ENCODE measurements at places on chromosomes 11 and 22.

- peak; percentile 52 for DNase-seq
Measured at GRCh38 chr11:6298605-6299004, 21.7 kb downstream of the CAVIN3 start.

DNA sequence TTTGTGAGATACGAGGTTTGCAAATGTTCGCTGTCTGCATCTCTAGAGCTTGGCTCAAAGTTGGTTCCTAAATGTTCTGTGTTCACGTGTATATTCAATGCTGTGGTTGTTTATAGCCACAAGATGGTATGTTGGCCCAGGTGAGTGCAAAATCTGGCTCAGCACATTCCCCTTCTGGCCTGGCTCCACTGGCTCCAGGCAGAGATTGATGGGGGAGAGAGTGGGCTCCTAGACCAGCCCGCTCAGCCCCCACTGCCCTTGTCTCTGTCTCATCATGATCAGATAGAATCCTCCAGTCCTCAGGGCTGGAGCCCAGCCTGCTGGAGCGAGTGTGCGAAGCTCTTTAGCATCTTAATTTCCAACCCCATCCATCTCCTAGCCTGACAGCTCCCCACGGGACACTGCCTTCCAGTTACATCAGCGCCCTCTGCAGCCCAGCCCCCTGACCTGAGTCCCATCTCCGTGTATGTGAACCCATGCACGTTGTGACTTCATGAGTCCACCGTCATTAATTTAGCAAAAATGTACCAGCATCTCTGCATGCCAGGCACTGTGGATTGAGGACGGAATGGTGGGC lies 2.0 kb downstream of the P2RX3 start:
- no peak for DNase-seq

GRCh38 chr11:125202362-125202880 lies 37.9 kb downstream of the PKNOX2 start:
- no peak for DNase-seq

DNA sequence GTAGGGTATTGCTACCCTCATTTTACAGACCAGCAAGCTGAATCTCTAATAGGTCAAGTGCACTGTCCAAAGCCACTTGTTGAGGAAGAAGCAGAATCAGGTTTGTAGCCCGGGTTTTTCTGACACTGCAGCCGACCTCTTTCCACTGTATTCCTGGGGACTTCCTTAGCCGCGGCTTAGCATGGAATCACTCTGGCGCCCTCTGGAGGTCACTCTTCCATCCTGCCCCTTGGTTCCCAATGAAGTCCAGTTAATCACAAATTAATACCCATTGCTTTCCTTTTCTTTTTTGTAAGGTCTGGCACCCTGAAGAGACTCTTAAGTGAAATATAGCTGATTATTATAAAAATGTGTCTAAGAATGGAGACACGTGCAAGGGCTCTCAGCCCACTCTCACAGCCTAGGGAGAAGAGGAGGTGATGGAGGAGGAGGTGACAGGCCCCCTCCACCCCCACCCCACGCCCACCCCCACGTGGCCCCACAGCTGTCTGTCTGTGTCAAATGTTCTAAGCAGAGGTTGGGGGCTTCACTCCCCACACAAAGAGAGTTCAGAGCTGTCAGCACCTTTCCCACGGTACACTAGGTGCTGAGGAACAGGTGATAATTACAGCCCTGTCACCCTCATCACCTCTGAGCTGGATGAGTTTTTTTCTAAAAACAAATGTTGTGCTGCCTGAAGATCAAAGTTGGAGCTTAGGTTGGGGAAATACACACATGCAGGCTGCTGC lies 57.7 kb upstream of the DRD2 start:
- DNase-seq: peak; percentile 44

DNA sequence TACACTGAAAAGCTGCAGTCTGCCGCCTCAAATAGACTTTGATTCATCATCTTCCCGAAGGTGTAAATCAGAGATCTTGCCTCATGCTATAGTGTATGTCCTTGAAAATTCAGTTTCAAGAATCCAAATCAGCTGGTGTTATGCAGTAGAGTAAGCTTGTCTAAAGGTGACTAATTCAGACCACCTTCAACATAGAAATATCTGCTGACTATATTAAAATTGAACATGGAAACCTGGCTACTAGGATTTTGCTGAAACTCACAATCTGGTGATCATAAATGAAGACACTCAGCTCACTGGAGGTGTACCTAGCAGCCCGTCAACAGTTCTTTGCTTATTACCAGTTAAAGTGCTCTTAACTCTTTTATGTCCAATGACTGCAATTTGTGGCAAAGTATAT lies 266.6 kb downstream of the CADM1 start:
- DNase-seq: no peak

DNA sequence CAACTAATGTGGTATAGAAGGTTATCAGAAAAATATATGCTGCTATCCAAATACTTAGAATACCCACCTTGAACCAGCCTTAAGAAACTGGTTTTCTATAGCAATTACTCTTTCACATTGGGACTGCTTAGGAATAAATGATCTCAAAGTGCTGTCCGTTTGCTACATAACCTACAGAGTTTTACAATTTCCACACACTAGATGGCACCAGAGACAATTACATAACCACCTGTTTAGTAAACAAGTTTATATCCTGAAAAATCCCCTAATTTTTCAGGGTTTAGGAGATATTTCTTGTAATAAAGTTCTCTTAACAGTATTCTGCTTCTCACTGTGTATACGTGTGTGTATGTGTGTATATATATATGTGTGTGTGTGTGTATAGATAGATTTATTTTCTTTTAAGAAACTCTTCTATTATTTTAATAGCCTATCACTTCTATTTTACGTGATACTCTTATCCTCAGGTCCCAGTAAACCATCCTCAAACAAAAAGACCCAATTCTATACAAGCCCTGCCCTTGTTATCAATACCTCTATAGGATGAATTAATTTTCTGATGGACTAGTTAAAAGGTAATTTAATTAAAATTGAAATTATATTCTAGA lies 6.7 kb upstream of the OR5I1 start:
- DNase-seq: peak; percentile 57

GRCh38 chr22:36405671-36406538 lies 18.1 kb upstream of the MYH9 start:
- peak; percentile 85 for DNase-seq

DNA sequence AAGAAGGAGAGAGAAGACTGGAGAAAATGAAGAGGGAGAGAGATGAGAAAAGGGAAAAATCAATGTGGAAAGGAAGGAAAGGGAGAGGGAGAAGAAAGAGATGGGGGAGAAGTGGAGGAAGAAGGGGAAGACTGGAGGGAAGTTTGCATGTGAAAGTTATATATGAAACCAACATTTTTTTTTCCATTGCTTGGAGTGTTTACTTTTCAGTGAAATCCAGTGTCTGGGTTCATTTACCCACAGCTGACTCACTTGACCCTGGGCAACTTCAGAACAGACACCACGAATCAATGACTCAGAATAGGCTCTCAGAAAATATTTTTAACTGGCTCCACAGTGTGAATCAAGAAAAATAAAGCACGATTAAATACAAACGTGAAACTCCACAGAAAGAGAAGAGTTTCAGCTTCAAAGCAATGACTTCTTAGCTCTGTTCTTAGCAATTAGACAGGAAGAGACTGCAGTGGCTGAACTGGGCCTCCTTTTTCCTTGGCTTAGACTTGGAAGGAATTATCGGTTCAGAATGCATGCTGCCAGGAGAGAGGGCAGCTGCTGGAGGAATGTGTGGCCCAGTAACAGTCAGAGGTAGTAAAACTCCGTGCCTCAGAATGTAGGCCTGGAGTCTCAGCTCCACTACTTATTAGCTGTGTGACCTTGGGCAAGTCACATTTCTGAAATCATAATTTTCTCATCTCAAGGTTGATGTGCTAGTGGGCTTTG lies 237.5 kb downstream of the MIAT start:
- DNase-seq: no peak

DNA sequence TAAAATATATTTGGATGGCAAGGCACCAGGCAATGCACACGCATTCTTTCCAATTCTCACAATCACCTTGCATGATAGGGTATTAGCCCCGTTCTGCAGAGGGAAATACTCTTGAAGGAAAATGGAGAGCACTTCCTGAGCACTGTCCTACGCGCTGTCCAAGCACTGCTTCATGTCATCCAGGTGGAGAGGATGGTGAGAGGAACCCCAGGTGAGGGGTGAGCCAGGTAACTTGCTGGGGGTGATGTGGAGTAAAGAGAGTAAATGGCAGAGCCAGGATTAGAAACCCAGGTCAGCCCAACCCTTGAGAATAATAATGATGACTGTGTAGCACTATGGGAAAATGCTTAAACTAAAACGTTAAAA lies 711 bp upstream of the PACSIN2 start:
- DNase-seq: no peak

- peak; percentile 75 for DNase-seq
Measured at GRCh38 chr22:31676700-31677099, 14.7 kb upstream of the PISD start.

DNA sequence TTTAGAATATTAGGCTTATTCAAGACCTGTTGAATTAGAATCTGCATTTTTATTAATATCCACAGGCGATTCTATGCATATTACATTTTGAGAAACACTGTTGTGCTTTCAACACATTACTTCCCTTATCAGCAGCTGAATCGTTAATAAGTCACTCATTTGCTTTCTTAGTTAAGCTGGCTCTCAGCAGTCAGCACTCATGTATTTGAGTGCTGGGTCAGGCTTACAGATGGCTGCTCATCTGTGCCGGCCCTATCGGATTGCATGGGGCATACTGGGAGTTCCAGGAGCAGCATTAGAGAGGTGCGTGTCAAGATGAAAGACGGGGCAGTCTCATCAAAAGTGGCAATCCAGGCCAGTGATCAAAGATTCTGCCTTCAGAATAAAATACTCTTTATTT lies 10.8 kb upstream of the OR51L1 start:
- DNase-seq: no peak

- DNase-seq: no peak
Measured at GRCh38 chr11:19525276-19525675, 187.4 kb upstream of the NAV2 start.

- DNase-seq: no peak
Measured at GRCh38 chr11:1055990-1056771, 18.5 kb upstream of the MUC2 start.

GRCh38 chr22:42202048-42202447 lies 68.4 kb downstream of the TCF20 start:
- DNase-seq: no peak

DNA sequence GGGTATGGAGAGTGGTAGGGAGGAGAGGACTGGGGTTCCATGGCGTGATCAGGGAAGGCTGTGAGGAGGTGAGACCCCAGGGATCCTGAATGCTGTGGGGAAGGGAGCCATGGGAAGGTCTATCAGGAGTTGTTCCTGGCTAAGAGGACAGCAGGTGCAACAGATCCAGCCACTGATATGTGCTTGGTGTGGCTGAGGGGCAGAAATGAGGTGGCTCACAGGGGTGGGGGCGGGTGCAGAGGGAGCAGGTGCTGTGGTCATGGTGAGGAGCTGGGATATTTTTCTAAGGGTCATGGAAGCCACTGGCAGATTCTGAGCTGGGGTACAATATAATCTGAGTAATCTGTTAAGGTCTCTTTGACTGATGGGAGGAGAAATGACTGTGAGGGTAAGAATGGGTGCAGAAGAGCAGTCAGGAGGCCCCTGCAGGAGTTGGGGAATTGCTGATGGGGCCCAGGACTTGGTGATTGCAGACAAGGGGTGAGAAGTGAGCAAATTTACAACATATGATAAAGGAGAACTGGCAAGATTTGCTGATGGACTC lies 31.3 kb upstream of the DMC1 start:
- no peak for DNase-seq

GRCh38 chr11:113994077-113994954 lies 19.4 kb downstream of the HTR3A start:
- DNase-seq: no peak

GRCh38 chr11:120184946-120185705 lies 25.7 kb upstream of the OAF start:
- no peak for DNase-seq

DNA sequence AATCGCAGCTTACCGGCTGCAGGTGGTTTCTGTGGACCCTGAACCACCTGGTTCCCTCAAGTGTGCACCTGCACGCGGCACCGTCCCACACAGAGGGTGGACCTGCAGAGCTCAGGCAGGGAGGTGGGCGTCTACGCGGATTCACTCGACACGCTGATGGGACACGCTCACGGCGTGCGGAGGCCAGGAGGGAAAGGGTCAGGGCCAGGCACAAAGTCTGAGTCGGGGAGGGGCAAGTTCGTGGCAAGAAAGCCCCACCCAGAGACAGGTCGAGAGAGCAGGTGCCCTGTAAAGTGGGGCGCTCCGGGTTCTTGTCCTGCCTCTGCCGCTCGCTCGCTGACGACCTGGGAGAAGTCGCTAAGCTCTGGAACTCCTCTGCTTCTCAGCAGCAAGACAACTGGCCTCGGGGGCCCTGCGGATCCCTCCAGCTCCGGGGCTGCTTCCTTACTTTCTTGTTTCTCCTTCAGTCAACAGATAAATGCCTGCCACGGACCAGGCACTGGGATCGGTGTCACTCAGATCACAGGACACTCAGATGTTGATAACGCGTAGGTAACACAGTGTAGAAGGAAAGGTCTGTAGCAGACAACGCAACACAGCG lies 72.4 kb upstream of the NUP50 start:
- no peak for DNase-seq

GRCh38 chr11:91761406-91762025 lies 463.1 kb upstream of the FAT3 start:
- DNase-seq: no peak

Measured in MM.1S (cell line).